ENCODE measurements at places on chromosomes 2 and 18.

DNA sequence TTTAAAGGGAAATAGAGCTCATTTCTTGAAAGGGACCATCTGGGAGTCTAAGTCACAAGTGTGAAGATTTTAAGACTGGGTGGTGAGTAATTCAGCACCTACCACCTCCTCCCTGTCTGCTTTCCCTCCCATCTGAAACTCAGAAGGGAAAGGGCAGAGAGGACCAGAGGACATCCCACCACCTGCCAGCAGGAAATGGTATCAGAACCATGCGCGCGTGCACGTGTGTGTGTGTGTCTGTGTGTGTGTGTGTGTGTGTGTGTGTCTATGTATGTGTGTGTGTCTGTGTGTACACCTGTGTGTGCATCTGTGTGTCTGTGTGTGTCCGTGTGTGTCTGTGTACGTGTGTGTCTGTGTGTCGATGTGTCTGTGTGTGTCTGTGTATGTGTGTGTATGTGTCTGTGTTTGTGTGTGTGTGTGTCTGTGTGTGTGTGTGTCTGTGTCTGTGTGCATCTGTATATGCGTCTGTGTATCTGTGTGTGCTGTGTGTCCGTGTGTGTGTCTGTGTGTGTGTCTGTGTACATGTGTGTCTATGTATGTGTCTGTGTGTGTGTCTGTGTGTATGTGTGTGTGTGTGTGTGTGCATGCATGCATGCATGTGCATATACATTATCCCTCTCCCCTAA, 76.8 kb downstream of the ZFP36L2 start:
- no peak for DNase-seq

DNA sequence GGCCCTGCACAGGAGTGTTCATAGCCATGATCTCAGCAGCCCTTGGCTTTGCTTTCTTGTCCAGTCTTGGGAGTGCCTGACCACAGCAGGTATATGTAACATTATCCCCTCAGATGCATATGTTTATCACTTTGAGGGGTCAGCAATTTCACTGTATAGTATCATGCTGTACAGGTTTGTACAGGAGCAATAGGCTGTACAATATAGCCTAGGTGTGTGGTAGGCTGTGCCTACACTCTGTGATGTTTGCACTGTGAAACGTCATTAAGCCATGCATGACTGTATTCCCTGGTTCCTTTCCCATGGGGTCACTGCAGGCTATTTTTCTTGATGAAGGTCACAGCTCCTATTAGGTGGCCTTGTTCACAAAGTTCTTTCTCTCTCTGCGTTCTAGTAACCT, 4.7 kb upstream of the IL36G start:
- DNase-seq, result no peak

GRCh38 chr2:241399941-241400922, 44.1 kb downstream of the FARP2 start:
- no peak for DNase-seq

- no peak for DNase-seq
Observed at GRCh38 chr18:49621301-49621700, 59.4 kb downstream of the LIPG start.

DNA sequence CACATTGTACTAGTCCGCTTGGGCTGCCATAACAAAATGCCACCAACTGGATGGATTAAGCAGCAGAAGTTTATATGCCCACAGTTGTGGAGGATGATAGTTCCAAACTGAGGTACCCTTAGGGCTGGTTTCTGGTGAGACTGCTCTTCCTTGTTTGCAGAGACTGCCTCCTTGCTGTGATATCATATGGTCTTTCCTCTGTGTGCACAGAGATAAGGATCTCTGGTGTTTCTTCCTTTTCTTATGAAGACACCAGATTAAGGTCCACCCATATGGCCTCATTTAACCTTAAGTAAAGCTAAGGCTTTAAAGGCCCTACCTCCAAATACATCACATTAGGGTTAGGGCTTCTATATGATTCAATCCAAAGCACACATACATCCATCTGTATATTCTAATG, 738.2 kb upstream of the GCFC2 start:
- DNase-seq, result no peak

GRCh38 chr2:29213888-29214291, 98.7 kb downstream of the CLIP4 start:
- DNase-seq, result no peak

- DNase-seq, result no peak
Observed at GRCh38 chr2:205199165-205199850, 483.0 kb upstream of the NRP2 start.

DNA sequence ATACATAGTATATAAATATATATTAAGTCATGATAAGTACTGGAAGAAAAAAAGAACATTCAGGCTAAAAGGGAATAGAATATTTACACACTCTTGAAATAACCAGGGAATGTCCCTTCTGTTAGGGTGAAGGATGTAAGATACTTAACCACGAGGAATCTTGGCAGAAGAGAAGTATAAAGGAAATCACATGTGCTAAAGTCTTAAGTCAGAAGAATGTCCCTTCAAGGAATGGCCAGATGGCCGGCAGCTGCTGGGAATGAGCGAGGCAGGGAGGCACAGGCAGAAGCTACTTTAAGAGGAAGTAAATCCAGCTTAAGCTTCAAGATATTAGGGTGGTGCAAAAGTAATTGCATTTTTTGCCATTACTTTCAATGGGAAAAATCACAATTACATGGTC, 5.5 kb downstream of the CCDC102B start:
- no peak for DNase-seq

DNA sequence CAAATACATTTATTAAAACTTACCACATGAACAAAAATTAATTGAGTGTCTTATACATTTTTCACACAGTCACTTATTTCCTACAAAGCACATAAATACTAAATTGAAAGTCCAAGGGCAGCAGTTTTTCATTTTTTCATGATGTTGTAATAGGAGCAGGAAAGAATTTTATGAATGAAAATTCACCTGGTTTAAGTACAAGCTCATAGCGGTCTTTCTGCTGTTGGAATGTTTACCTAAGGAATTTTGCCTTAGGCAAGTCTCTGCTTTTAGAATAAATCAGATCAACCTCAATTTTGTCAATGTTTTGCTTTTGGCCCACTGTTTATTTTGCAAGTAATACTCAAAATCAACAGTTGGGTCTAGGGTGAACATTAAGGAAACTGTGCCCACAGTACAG, 40.0 kb downstream of the ETAA1 start:
- DNase-seq, result no peak

DNA sequence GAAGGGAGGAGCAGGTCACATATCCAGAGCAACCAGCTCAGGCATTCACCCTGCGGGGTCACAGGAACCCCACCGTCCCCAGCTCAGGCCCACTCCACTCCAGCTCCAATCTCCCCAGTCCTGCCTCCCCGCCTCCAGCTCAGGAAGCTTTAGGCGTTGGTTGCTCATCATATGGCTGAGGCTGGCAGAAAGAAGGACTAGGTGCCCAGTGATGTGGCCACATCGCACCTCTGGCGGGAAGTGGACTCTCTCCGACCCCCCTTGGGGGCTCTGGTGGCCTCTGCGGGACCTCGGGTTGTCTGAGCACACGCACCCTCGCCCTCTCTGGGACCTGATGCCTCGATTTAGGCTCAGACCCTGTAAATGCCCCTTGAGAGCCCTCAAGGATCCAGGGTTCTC, 187.7 kb downstream of the ZFP36L2 start:
- no peak for DNase-seq

DNA sequence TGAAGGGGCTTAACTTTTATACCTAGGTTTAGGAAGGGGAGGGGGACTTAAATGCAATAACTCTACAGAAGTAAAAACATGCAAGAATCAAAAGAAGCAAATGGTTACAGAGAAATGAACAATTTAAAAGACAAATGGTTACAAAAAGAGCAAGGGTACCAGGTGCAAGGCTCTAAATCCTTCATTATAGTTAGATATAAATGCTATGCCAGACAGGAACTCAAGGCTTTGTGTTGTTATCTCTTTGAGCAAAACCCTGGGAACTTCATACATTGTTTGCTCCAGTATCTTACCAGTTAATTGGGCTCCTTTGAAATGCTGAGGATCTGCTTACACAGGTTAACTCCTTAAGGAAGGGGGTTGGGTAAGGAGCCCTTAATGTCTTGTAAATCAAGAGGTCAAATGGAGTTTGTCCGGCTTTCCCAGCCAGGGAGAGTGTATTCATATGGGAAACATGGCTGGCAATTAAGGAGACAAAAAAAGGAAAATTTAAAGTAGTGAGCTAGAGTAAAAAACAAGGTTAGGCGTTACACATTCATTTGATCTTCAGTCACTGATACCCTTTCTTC, 347.5 kb downstream of the CELF4 start:
- no peak for DNase-seq

GRCh38 chr2:84796798-84797197, 84.1 kb downstream of the TRABD2A start:
- no peak for DNase-seq

DNA sequence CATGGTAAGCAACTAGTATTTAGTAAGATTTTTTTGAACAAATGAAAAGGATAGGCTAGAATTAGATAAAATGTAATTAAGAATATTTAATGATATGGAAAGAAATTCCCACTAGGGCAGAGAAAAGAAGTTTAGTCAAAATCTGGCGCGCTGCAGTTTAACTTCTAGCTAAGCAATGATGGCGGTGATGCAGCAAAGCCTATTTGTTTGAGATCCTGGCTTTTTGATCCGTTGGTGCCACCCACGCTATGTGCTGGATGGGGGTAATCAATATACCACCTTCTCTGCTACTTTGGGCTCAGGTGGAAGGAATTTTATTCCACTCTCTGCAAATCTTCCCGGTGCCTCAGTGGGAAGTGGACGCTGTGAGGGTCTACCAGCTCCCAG, 421 bp upstream of the FAM171B start:
- DNase-seq, result no peak

DNA sequence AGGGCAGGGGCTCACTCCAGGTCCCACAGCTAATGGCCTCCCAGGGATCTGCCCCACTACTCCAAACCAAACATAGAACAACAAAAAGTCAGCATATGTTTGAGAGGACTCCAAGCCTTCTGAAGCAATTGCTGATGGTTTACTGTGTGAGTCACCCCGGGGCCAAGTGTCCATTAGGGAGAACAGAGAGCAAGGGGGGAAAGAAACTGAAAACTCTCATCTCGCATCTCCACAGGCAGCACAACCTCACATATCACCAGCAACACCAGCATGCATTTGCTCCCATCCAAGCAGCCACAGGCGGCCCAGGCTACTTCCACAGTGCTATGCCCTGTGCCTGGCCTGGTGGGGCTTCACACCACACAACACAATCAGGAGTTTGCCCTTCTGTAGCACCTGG, 39.1 kb downstream of the CYRIA start:
- no peak for DNase-seq

DNA sequence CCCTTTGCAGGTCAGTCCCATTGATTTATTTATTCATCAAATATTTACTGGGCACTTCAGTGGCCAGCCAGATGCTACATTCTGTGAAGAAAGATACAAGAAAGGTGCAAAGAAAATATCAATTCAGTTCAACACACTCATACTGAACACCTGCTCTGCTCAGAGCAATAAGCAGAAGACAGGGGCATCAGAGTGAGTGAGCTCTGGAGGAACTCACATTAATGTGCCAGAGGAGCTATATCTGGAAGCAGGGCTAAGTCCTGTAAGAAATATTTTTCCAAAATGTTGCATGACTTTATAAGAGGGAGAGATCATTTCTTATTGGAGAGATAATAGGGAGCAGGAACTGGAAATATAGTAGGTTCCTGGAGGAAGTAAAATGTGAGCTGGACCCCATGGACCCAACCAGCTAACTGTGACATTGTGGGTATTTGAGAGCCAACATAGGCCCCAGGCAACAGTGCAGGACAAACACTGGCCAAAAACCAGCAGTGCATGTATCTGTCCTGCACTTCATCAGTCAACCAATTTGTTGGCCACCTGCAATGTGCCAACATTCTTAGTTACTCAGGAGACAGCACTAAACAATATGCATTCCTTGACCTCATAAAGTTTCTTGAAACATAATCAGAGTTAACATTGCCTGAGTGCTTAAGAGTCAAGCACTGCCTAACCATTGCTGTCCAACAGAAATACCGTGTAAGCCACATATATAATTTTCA, 102.7 kb upstream of the PTPRM start:
- no peak for DNase-seq

DNA sequence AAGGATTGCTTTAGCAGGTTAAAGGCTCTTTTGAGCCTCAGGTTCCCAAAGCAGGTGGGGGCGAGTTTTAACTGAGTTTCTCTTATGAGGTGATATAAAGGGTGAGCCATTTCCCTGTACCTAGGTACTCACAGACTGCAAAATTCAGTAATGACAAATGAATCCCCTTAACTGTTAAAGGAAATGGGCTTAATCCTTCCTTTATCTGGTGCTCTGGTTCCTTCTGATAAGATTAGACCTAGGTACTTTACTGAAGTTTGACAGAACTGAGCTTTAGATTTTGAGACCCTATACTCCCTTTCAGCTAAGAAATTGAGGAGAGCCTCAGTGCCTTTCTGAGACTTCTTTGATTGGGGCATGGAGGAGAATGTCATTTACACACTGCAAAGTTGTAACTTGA, 42.6 kb downstream of the STK17B start:
- DNase-seq, result no peak

GRCh38 chr18:45663403-45664045, 48.2 kb downstream of the SLC14A2 start:
- no peak for DNase-seq

GRCh38 chr18:62651276-62652056, 63.9 kb upstream of the PHLPP1 start:
- DNase-seq, result no peak

- no peak for DNase-seq
Observed at GRCh38 chr2:54864727-54865126, 141.3 kb downstream of the EML6 start.

GRCh38 chr18:55983433-55983832, 395.4 kb upstream of the TCF4 start:
- DNase-seq, result no peak

GRCh38 chr2:239732666-239733010, 292.5 kb downstream of the NDUFA10 start:
- no peak for DNase-seq
